GM12891 (cell line): ENCODE measurements at places on chromosomes 4 and X.
A peak's percentile ranks its signal among the peaks of the same experiment; 100 is the strongest.

- peak; percentile 5 for DNase-seq
These were observed 80.2 kb upstream of the CBLL2 start for GRCh38 chrX:22192419-22193060.

- no peak for DNase-seq
These were observed 161.4 kb upstream of the MAD2L1 start for GRCh38 chr4:120228086-120228485.

DNA sequence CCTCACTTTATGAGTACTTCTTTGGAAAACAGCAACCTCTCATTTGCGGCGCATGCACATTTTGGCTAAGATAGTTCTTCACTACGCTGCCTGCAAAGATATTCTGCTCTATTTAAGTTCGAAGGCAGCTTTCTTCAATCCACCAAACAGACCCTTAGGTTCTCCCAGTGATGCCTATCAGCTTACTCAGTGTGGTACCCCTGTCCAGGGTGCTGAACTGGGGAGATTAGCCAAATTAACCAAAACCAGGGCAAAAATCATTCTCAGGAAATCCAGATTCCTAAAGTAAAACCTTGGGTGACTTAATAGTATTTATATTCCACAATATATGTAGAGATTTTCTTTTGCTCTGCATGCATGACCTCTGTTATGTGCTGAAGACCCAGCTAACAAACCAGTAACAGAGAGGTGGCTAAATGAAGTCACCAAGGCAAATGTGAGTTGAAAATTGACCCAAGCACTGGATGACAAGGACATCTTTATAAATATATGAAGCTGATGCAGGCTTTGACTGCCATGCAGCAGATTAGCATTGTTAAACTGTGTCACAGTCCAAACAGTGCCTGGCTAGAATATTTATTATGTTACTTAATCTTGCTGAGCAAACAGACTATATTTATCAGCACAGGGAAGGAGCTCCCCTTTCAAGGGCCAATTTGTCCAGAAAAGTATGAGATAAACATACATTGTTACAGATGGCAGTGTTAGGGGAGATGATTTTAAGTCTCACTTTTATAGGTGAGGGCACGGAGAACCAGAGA lies 418.2 kb downstream of the STIM2 start:
- no peak for DNase-seq

- no peak for DNase-seq
These were observed 32.9 kb upstream of the TET2 start for GRCh38 chr4:105113800-105114199.
